Body of pancreas (tissue), 4 donors: ENCODE measurements at places on chromosomes 6 and 20.

DNA sequence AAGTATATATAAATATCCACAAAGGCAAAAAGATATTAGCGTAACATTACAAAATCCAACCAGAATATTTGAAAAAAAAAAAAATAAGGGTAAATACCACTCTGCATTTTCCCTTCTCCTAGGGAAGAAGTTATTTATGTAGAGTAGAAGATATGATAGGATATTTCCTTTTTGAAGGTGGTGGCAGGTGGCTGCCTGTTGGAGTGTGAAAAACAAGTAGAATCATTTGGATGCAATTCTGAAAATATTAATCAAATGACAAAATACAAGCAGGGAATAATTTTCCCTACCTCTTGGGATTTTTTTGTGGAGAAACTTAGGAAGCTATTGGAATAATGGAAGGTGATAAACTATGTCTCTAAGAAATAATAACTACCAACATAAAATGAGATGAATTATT lies 62.5 kb upstream of the OGFRL1 start:
- no peak for DNase-seq

- DNase-seq = no peak
Measured at GRCh38 chr6:154249499-154250298, 106.9 kb downstream of the IPCEF1 start.

DNA sequence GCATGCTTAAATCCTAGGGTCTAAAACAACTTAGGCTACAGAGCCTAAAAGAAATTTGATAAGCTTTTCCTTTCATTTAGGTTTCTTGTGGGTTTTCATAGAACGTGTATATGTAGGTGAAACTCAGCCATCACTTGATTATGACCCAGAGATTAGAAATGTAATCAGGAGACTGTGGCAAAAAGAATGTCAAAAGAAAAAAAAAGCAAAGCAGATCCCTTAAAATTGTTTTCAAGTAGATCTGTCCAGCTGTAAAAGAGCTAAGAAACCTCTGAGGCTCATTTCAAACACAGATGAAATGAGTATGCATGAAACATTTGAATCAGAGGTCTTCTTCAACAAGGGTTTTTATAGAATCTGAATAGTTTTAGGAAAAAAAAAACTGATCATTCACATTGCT lies 341.3 kb upstream of the PRDM1 start:
- DNase-seq = no peak

GRCh38 chr6:118617417-118617816 lies 34.0 kb downstream of the CEP85L start:
- DNase-seq = no peak

DNA sequence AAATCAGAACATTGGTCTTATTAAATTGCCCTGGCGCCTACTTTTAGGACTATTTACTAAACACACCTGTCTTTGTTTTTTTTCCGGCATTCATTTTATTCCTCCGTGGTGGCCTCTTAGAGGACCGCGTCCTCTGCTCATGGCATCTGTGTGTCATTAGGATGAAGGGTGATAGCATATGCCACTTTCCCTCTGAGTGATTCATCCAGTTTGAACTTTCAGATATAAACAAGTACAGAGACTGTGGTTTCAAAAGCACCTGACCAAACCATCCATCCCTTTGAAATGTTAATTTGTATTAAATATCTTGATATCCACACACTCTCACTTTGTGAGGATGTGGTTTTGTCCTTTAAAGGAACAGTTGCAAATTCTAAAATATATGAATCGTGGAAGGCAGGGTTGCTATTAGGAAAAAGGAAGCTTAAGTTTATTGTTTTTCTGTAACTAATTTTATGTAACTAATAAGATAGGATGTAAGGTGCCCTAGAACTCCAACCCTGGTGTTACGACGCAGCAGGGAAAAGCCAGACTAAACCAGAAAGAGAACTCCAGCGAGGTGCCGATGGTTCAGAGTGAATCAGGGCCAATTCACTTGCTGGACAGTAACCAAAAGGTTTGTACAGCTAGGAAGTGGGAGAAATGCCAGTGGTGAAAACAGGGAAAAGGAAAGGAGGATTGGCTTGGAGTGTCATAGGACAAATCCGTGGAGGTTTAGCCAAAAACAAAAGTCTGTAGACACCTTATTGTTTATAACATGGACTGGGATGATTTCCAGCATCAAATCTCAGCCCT lies 98.7 kb downstream of the SHLD1 start:
- DNase-seq = peak; percentile 17

GRCh38 chr6:45461486-45461885 lies 83.8 kb upstream of the SUPT3H start:
- DNase-seq = no peak

DNA sequence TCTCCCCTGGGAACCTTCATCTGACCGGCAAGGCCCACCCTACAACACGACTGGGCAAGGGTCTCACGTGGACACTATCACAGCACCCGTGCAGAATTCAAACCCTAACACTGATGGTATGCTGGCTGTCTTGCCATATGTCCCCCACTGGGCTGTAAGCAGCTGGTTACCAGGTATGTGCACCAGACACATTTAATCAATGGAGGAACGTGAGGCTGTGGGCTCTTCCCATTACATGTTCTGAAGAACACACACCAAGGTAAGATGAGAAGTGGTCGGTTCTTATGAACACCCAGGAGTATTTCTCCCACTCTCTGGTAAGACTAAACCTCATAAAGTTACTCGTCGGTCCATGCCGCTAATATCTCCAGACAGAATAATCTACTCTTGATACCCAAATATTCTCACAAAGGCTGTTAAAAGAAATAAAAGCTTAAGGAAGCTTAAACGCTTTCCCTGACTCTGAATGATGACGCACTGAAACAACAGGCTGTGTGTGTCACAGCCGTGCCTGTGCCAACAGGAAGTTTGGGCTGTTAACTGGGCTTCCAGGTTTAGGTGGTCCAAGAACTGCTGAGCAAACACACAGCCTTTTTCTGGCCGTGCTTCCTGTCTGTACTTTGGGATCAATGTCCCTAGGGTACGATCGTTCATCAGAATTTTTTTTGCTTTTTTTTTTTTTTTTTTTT lies 75.3 kb downstream of the SLC23A2 start:
- peak; percentile 49 for DNase-seq
